ENCODE measurements at places on chromosomes 6 and 20.

DNA sequence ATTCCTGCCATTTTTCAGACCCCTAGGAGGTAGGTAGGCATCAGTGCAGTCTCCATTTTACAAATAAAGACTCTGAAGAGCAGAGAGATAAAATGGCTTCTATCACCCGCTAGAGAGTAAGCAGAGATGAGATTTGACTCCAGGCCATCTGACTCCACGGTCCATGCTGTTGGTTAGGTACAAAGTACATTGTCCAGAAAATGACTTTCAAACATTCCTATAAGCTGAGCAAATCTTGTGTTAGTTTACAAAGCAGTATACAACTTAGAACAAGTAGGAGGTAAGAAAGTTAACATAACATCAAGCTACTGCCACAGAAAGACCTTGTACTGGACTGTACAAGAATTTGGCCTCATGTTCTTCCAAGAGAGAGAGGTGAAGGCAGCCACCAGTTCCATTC, 14.9 kb downstream of the BTN1A1 start:
- no peak for DNase-seq

GRCh38 chr20:17969884-17970409, 1.1 kb downstream of the MGME1 start:
- DNase-seq: peak; percentile 76

- DNase-seq: no peak
Observed at GRCh38 chr20:41030531-41031242, 2.1 kb downstream of the TOP1 start.

- DNase-seq: peak; percentile 21
Observed at GRCh38 chr20:63903796-63904561, 9.1 kb downstream of the DNAJC5 start.

DNA sequence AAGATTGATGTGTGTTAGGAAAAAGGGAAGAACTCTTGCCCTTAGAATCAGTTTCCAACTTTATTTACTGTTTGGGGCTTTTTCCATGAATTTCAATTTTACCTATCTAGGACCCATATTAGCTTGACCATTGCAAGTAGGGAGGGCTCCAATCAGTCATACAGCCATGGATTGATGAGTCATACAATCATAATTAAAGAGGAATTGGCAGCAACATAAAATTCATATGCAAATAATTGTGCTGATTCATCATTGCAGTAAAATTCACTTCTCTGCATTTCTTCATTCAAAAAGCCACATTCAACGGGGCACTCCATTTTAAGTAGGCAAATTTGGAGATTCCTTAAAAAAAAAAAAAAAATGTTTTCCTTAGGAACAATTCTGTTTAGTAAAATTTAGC, 1016.4 kb downstream of the KIF16B start:
- no peak for DNase-seq

DNA sequence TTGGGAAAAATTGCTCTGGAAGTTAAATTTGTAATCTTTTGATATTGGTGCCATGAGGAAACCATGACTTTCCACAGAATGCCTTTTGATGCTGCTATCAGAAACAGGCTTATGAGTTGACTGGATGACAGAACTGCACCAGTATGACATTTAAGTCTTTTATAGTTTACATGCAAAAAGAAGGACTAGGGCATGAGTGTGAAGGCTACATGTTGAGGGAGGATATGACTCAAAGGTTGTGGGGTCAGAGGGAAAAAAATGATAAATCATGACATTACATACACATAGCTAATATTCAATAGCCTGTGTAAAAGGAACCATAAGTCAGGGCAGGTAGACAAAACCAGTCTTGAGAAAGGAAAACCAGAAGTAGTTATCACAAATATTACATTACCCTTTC, 182.2 kb downstream of the COL12A1 start:
- DNase-seq: no peak

GRCh38 chr6:67133973-67134372, 1426.9 kb upstream of the EYS start:
- no peak for DNase-seq

GRCh38 chr6:157747370-157747769, 75.7 kb upstream of the SNX9 start:
- DNase-seq: no peak

DNA sequence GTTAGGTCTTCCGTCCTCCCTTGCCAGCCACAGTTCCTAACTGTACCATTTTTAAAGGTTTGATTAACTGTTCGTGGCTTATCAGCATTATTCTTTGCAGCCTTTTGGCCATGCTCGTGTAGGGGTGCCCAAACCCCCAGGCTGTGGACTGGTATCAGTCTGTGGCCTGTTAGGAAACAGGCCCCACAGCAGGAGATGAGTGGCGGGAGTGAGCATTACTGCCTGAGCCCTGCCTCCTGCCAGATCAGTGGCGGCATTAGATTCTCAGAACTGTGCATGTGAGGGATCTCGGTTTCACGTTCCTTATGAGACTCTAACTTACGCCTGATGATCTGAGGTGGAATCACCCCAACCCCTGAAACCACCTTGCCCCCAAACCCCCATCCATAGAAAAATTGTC, 79.3 kb downstream of the TBC1D7 start:
- DNase-seq: no peak

DNA sequence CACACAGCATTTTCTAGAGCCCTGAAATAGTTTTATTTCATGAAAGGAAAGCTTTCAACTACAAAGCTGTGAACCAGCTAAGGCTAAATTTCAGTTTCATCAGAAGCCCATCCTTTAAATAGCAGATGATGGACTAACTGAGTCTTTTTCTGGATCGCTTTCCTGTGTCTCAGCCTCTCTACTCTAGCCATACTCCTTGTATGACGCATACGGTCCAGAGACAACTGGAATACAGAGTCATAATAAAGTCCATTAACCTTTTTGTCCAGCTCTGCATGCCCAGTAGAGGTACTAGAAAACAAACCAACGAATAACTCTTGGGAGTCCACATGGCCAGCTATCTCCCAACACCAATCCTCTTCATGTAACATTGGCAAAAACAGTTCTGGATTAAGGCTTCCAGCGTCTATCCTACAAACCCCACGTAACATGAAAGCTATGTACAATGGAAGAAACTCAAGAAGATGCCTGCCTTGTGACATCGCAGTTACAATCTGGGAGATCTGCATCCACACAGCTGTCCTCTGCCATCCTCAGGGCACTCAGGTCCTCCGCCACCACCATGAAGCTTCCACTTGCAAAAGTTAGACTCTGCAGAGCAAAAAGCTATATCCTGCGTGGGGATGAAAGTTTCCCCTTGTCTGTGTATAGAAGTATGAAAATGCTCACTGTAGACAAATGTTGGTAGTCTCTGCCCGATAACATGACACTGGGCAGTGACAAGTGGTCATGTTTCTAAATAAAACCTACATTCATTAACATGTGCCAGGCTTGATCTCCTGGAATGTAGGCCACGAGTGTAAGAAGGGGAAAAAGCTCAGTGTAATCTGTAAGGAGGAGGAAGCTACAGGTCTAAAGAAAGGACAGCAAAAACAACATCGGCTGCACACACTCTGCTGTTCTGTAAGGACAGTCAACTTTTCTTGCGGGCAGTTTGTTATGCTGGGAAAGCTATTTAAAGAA, 360.4 kb downstream of the ESR1 start:
- DNase-seq: no peak

Measured in CD4-positive, alpha-beta T cell treated with Interleukin-4 for 1 hour (primary cell).